ENCODE measurements at places on chromosomes 5 and 9.

DNA sequence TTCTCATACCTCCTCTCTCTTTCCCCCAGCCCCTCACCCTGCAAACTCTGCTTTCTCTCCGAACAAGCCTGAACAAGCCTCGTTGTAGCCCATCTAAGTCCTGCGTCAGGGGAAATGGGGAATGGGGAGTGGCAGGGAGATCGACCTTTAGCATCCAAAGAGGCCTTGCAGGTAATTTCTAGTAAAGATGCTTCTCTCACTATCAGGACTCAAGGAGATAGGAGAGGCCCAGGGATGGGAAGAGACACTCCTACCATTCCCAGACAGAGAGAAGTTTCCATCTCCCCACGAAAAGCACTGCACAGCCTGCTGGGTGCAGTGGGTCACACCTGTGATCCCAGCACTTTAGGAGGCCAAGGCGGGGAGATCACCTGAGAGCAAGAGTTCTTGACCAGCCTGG, 44.4 kb upstream of the CTNNA1 start:
- DNase-seq = no peak

DNA sequence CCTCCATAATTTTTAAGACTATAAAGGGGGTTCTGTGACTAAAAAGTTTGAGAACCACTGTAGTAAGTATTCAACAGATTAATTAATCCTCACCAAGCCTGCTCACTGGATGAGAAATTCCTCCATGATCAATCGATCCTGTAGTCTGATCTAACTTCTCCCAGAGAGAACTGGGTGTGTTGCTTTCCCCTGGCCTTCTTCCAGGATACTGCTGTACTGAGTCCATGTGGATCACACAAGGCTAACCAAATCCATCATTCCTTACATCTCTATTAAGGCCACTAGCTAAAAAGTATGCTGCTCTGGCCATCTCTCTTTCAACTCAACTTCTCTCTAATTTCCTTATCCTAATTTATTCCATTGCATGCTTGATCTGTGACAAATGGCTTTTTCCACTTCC, 280.2 kb upstream of the PCSK5 start:
- no peak for DNase-seq

DNA sequence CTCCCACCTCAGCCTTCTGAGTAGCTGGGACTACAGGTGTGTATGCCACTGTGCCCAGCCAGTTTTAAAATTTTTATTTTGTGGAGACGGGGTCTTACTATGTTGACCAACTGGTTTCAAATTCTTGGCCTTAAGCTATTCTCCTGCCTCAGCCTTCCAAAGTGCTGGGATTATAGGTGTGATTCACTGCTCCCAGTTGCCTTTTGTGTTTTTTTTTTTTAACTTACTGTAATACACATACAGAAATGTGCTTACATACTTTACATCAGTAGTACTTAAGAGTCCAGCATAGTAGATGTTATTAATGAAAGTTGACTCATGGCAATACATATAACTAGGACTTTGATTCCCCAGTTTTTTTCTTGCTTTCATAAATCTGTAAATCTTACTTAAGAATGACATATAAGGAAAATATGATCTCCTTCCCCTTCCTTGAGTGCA, 4.7 kb downstream of the MAN2A1 start:
- no peak for DNase-seq

GRCh38 chr5:114335391-114335790, 26.5 kb upstream of the KCNN2 start:
- DNase-seq = no peak

DNA sequence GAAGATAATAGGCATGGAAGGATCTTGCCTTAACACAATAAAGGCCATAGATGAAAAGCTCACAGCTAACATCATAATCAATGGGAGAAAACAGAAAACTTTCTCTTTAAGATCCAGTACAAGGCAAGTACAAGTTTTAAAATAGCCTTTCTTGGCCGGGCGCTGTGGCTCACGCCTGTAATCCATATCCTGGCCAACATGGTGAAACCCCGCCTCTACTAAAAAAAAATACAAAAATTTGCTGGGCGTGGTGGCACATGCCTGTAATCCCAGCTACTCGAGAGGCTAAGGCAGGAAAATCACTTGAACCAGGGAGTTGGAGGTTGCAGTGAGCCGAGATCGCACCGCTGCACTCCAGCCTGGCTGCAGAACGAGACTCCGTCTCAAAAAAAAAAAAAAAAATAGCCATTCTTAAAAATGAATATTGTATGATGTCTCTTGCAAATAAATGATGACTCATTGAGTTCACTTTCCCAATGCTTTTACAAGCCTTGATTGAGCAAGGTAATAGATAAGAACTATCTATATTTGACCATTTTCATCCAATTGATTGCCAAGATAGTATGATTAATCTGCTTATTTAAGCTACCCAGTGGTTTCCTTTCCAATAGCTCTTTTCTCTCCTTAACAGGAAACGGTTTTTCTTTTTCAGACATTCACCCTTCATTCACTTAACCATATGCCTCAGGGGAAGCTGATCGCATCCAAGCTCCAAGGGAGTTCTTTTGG, 15.8 kb downstream of the CCDC152 start:
- no peak for DNase-seq

DNA sequence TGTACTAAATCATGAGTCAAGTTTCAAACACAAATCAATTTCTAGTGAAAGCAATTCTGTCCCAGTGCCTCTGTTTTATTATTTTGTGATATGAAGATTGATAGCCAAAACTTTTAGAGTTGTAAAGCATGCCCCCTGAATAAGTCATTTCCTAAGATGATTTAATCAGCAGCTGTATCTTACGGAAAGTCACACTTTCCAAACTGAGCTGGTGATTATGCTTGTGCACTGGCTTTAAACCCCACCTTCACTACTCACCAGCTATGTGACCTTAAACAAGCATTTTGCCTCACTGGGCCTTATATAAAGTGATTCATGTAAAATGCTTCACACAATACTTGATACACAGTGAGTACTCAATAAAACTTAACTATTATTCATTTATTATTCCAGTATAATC, 78.1 kb downstream of the EDIL3 start:
- DNase-seq = no peak

DNA sequence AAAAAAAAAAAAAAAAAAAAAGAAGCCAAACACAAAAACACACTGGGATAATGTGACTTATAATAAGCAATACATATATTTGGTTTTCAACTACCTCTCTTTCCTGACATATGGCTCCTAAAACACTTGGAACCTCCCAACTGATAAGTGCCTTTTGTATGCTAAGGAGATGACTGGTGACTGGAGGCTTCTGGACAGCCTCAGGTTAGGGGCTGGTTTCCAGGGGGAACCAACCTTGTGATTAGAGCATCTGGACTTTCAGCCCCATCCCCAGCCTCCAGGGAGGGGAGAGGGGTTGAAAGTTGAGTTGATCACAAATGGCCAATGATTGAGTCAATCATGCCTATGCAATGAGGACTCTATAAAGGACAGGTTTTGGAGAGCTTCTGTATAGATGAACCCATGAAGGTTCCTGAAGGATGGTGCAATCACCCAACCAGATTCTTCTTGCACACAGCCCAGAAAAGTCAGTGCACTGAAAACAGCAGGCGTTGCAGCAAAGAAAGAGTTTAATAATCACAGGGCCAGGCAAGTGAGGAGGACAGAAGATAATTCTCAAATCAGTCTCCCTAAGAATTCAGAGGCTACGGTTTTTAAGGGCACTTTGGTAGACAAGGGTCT, 276.7 kb downstream of the AUH start:
- no peak for DNase-seq

- DNase-seq = no peak
Observed at GRCh38 chr5:95086927-95087815, 197.7 kb downstream of the MCTP1 start.

GRCh38 chr9:75903785-75904360, 13.4 kb downstream of the PCSK5 start:
- no peak for DNase-seq

DNA sequence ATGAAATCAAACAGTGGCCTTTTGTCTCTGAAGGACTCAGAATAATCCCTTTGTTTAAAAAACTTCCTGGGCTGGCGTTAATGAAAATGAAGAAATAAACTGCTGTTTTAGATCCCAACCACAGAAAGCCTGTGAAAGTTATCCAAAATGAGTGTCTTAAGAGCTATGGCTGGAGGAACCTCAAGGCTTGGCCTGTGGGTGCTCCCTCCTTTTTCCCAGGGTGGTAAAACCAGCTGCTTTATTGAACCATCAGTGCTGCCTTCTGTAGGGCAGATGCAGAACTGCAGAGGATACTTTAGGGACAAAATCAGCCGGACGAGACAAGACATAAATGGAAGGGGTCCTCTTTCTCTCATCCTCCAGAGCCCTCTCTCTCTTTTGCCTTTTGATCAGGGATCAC, 100.9 kb downstream of the SMARCA2 start:
- DNase-seq = no peak

Data from stimulated activated naive CD4-positive, alpha-beta T cell treated with Interleukin-2 at 50 U/mL for 16 hours (primary cell).